ENCODE measurements at places on chromosomes 1 and 21. TPM values are rescaled to one million over a fixed set of nuclear protein-coding genes. Genes with fewer than 3 reads are reported as not detected.

LAMC1 gene
- total RNA-seq = 238 TPM

AVPR1B gene
- total RNA-seq = not detected

OXCT2 gene
- total RNA-seq = 3.4 TPM

SAMD13 gene
- total RNA-seq = 0.97 TPM

CACNA1S gene
- not detected for total RNA-seq

CD5L gene
- not detected for total RNA-seq

ACAP3 gene
- 24.7 TPM for total RNA-seq

BATF3 gene
- not detected for total RNA-seq

PLD5 gene
- total RNA-seq = not detected

KPNA6 gene
- total RNA-seq = 70.7 TPM
